ENCODE measurements at places on chromosomes 1 and 21. TPM values are rescaled to one million over a fixed set of nuclear protein-coding genes. Genes with fewer than 3 reads are reported as not detected.

KPRP gene
- total RNA-seq = not detected

ENAH gene
- 149 TPM for total RNA-seq

CLCA1 gene
- total RNA-seq = not detected

GNB1 gene
- total RNA-seq = 50.1 TPM

DCDC2B gene
- total RNA-seq = not detected

DNA sequence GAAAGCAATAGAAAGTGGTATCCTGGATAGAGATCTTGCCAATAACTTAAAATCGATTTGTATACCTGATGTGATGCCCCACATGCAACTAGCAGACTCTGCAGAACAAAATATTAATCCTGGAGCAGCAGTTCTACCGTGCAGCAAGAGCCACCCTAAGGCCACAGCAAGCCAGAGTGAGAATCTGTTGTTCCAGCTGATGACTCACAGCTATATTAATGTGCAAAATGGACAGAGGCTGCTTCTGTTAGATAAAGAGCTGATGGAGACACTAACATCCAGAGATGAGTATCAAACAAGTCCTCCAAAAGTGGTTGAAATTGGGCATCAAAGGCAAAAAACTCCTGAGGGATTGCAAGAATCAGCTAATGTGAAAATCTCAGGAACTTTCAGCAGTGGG lies 127.8 kb downstream of the MACF1 start:
- DNase-seq = no peak

DNA sequence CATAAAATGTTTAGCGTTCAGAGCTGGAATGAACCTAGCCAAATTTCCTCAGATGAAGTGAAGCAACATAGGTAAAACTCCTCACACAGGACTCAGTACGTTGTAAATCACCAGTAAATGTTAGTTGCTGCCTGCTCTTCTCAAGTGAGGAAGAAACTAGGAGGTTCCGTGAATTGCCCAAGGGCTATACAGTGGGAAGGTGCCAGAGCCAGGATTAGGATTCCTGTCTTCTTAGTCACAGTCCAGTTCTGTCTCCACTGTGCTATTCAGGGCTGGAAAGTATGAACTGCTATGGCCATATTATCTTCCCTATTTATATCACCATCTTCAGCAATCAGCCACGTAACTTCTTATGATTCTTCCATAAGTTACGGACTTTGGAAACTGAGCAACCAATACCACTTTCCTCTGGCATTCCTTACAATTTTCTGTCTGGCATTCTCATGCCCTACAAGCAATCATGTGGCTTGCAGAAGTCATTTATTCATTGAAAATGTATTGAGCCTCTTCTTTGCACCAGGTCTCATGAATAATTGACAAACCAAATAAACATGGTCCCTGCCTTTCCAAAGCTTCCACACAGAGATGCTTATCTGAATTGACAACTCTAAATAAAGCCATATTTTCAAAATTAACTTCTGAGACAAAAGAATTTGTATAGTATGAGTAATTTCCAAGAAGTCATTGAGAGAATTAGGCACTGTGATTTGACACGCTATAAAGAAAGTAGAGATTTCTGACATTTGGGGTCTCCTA lies 271.6 kb upstream of the SGIP1 start:
- peak; percentile 76 for DNase-seq

DNA sequence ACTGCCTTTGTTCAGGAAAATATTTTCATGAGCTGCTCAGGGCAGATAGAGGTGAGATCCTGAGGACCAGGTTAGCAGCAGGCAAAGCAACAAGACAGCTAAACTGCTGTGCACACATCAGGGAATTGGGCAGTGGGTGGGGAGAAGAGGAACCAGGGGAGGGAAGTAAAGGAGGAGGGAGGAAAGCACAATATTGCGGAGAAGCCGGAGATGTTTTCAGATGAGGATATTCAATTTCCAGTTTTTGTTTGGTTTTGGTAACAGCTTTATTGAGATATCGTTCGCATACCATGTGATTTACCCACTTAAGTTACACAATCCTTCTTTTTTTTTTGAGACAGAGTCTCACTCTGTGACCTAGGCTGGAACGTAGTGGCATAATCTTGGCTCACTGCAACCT lies 34.5 kb downstream of the EPHA10 start:
- no peak for DNase-seq

- no peak for DNase-seq
Observed at GRCh38 chr1:203378556-203379245, 27.8 kb upstream of the FMOD start.

DNA sequence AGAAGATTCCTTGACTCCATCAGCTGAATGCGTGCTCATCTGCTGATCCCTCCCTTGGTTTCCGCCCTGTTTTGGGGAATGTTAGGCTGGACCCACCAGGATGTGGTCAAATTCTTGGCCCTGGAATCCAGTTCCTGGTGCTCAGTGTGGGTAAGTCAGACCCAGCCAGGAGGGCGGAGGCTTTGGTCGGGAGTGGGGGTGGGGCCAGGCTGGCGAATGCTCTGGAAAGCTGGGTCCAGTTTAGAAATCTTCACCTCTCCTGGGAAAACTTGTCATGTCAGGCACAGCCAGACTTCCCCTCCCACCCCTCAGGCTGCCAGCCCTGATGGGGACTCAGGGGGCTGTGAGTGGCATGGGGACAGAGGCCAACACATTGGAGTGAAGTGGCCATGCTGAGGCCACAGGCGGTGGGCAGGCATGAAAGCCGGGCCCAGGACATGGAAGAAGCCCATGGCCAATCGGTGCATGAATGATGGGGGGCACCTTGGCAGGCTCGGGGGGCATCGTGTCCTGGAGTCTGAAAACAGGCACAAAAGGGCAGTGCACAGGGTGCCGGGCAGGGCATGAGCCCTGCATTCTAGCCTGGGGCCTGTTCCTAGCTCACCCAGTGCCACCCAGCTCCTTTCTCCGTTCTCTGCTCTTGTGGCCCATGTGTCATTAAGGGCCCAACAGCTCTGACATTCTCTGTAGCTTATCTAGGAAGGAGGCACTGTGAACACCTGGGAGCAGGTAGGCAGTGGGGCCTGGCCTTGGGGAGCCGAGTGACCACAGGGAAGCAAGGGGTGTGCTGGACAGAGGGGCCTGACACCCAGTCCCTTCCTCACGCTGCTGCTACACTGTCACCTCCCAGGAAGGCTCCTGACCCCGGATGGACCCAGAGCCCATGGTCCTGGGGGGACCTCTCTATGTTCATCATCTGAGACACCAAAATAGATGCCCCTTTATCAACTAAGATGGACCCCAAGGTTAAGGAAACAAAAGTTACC lies 14.6 kb upstream of the PADI1 start:
- peak; percentile 95 for DNase-seq

DNA sequence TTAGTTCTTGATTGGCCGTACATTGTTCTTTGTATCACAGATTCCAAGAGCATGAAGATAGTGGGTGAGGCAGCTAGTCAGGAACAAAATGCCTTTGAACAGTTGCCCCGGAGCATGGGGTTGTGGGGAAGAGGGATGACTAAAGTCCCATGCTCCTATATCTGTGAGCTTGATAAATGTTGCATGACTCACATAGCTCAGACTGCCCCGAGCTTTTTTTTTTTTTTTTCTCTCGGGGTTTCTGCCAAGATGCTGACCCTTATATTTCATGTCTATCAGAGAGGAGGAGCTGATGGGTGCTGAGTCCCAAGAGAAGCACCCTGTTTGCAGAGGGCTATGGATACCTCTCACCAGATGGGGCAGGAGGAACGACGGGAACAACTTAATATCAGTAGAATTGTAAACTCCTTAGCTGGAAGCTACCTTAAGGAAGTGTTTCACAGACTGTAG lies 40.6 kb downstream of the SRRM1 start:
- DNase-seq = peak; percentile 95

Measured in Daoy (cell line).